CD4-positive, alpha-beta T cell treated with Interleukin-6 for 4 hours (primary cell): ENCODE measurements at places on chromosomes 5 and 9.

GRCh38 chr9:81112627-81113452 is 576.5 kb downstream of the TLE1 start:
- DNase-seq = no peak

DNA sequence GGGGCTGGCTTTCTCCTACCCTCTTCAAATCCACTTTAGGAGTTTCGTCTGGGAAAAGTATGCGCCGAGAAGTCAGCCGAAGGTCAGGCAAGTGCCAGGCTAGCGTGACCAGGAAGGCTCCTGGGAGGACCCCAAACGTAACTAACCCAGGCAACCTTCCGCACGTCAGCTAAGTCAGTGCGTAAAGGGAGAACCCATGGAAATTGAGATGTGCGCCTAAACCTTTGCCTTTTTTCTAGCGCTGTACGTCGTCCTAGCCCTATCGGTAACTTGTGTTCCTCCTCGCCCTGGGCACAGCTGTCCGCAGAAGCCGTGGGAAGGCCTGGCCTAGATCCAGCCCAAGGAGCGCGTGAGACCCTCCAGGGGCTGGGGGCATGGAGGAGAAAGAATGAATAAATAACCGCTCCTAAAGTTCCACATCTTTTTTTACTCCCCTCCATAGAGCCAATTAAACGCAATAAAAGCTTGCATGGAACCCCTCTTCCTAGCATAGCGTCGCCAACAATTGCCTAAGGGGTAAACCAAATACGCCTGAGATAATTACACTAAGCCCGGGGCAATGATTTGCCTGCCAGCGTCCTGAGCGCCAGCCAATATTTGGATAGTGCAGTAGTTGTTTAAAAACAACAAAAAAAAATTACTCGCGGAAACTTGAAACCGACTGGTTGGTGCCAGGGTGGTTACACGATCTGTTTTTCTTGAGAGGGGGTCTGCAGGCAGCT is 4.0 kb upstream of the FOXB2 start:
- no peak for DNase-seq

DNA sequence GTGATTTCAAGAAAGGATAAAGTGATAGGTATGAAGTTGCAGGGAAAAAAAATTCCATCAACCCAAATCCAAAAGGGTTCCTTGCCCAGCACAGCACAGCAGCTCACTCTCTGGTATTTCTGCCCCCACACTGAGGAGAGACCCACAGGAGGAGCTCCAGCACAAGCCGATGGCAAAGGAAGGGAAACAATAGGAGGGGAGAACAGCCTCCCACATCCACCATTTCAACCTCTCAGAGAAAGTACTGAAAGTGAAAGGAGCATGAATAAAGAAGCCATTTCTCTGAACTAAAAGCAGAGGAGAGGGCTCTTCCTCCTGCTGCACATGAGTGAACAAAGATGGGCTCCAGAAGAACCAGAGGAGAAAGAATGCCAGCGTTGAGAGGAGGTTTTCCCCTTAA is 54.9 kb upstream of the ZSWIM6 start:
- peak; percentile 7 for DNase-seq

DNA sequence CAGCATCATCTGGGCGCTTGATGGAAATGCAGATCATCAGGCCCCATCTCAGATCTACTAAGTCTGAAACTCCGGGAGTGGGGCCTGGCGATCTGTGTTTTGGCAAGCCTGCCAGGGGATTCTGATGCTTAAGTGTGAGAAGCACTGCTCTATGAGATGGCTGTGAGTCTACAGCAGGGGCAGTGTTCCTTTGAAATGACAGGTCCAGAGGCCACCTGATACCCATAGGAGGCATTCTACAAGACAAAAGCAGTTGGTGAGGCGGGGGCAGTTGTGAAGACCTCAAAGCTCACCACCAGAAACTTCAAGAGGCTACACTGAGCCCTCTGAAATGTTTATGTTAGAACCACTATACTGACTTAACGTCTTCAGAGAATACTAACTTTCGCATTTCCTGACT is 86.9 kb upstream of the SPATA31D4 start:
- no peak for DNase-seq

GRCh38 chr9:88380118-88380517 is 8.1 kb upstream of the SPIN1 start:
- DNase-seq = no peak

GRCh38 chr5:106094839-106095238 is 1575.9 kb downstream of the EFNA5 start:
- DNase-seq = no peak

DNA sequence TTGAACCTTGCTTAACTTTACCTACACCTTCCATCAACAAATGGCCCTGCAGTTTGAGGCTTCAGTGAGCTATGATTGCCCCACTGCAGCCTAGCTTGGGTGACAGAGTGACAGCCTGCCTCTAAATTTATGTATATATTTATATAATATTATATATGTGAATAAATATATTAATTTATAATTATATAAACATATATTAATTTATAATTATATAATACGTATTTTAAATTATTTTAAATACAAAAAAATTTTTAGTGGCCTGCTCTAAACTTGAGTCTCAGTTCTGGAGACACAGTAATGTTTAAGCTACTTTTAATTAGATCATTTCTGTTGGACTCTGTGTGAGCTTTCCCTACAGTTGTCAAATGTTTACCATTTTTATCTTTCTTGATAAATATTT is 9.3 kb upstream of the SHC3 start:
- DNase-seq = no peak

DNA sequence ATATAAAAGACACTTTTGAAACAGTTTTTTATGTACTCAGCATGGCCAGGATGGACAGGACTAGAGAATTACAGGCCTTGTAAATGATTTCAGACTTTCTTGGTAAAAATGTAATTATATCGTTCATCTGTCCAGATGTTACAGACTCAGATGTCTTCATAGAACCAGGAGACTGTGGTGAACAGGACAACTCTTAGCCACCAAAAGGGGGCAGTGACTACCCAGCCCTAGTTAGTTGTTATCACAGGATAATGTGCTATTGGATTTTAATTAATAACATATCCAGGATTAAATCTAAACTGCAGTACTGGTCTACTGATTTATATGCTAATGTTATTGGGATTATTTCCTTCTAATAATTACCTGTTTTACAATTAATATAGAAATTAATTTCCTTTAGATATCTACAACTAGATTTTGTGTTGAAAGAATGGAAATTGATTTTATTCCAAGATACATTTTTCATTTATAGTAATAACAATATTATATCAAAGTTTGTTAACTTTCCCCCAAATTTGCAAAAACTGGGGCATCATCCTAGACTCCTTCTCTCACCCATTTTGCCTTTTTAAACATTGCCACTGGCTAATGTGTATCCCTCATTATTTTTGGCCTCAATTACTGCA is 99.4 kb downstream of the MTREX start:
- DNase-seq = peak; percentile 13

GRCh38 chr5:2242539-2242938 is 359.8 kb upstream of the IRX4 start:
- no peak for DNase-seq

GRCh38 chr9:127407492-127407843 is 10.5 kb downstream of the SLC2A8 start:
- DNase-seq = no peak

DNA sequence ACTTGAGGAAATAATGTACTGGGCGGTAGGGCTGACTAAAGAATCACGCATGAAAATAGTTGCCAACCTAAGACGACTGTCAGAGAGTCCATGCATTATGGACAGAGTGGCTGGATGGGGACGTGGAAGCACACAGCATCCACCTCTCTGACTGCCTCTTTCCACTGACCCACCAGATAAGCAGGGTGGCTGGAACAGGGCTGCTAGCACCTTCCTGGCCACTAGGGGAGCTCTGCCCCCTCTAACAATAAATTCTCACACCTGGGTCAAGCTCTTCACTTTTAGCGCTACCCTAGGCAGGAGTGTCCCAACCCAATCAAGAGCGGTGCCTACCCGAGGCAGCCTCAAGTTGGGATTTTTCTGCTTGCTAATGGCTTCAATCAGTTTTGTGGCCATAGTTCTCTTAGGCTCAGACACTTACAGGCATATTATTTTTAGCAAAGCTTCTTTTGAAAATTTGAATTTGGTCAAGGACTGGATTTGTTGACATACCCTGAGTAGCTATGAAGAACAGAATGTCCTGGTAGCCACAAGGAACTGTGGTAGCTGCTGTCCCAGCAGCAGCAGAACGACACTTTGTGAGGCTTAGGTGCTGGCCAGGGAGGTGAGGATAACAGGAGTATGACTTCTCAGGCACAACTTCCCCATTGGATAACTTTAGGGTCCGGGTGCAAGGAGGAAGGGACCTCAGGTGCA is 6.9 kb upstream of the TPM2 start:
- DNase-seq = peak; percentile 69

GRCh38 chr5:11182441-11183080 is 421.5 kb upstream of the DAP start:
- DNase-seq = no peak

DNA sequence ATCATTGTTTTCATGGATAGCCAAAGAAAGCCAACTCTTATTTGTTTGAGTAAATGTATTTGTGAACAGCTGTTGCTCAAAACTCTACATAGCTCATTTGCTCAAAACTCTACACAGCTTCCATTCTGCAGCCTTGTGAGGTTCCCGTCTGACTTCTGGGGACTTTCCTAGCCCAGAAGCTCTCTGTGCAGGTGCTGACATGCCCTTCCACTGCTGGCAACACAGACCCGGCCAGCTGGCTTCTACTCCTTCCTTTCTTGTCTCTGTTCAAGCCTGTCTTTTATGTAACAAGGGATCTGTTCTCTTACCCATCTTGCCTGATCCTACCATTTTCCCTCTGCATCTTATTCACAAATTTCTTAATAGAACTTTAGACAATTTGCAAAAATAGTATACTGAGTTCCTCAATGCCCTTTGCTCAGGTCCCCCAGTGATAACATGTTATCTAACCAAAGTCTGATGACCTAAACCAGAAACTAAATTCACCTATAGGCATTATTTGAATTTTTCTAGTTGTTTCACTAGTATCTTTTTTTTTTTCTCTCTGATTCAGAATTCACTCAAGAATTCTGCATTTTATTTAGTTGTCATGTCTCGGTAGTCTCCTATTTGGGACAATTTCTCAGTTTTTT is 556.5 kb upstream of the SEMA6A start:
- no peak for DNase-seq

DNA sequence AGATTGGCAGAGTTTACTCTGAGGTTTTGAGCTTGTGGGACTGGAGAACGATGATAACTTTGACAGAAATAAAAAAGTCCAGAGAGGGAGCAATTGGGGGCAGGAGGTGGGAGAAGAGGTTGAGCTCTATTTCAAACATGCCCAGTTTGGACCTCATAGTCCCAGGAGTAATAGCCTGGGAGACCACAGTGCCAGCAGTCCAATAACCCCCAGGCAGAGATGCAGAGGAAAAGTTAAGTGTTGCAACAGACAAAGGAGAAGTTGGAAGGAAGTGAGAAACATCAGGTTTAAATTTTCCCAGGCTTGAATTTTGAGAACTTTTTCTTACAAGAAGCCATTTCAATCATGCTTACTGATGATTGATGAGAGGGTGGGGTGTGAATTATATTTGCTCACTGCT is 117.0 kb upstream of the GHR start:
- no peak for DNase-seq

GRCh38 chr9:444528-444927 is 229.9 kb downstream of the DOCK8 start:
- no peak for DNase-seq

GRCh38 chr5:124883681-124884080 is 137.2 kb upstream of the ZNF608 start:
- DNase-seq = no peak

DNA sequence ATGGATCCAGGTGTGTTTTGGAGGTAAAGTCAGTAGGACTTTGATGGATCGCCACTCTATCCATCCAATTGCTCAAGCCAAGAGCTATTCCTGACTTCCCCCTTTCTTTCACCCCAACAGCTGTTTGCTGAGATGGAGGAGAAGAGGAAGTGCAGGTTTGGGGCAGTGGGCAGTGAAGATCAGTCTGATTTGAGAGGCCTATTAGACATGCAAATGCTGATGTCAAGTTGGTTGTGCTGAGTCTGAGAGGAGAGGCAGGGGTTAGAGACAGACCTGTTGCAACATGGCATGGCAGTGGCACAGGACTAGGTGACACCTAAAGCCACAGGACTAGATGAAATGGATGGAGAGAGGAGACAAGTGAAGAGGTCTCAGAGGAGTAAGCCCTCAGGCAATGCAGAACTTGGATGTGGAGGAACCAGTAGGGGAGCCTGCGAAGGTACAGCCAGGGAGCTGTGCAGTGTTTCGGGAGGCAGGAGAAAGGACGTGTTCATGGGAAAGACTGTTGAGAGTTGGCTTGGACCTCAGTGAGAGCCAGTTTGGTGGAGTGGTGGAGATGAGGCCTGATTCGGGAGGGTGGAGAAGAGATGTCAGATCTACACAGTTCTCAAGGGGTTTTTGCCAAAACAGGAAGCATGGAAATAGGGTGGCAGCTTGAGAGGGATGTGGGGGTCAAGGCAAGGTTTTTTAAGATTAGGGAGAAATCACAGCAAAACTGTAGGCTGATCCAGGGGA is 175.0 kb downstream of the MACROH2A1 start:
- DNase-seq = no peak

- peak; percentile 26 for DNase-seq
These were observed 162.8 kb downstream of the PIK3R1 start for GRCh38 chr5:68378204-68378820.

DNA sequence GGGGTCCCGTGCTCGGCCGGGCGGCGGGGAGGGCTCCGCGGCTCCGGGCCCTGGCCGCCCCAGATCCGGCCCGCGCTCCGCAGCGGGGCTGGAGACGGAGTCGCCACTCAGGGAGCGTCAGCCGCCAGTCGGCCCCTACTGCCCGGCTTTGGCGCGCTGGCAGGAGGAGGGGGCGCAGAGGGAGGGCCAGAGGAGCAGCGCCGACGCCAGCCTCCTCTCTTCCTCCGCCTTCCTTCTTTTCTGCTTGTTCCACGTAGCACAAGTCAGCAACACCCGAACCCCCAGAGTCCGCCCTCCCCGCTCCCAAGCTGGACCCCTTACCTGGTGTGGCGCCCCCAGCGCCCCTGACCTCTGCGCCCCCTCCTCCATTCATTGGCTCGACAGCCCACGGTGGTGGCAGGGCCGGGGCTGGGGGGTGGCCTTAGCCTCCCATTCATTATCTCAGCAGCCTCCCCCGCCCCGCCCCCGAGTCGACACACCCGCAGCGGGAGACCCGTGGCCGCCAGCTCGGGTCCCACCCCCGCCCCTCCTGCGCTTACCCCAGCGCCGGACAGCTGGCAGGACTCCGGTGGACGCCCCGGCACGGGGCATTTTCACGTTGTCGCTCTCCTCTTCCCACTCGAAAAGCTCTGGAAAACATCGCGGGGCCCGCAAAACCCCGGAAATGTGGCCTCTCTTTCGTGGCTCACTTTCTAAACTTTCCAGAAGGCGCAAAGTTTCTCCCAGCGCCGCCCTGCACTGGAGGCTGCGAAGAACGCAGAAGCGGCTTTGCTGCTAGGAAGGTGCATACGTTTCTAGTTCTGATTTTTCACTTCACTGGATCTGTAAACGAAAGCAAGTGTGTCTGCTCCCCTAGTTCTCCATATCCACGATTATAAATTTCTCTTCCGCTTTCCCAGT is at the start of gene LPAR1:
Gene LPAR1, minus strand, starts transcription at position 140 of the 900 bp plus-strand sequence. CDS start 66,353 bp downstream, outside the sequence.
- no peak for DNase-seq

- no peak for DNase-seq
These were observed 13.3 kb downstream of the SPATA9 start for GRCh38 chr5:95669540-95669939.
